Breast epithelium (tissue), 4 donors: ENCODE measurements at places on chromosomes 3 and 15. TPM values are rescaled to one million over a fixed set of nuclear protein-coding genes. Genes with fewer than 3 reads are reported as not detected.
A peak's percentile ranks its signal among the peaks of the same experiment; 100 is the strongest.

The AHSG gene
- total RNA-seq, result not detected

- DNase-seq, result peak; percentile 84
These were observed 30.2 kb downstream of the RPLP1 start for GRCh38 chr15:69482686-69483256.

GRCh38 chr3:188554404-188554803 is 400.4 kb downstream of the LPP start:
- no peak for DNase-seq

- DNase-seq, result no peak
These were observed 684 bp upstream of the RPS27L start for GRCh38 chr15:63157891-63158431.

DNA sequence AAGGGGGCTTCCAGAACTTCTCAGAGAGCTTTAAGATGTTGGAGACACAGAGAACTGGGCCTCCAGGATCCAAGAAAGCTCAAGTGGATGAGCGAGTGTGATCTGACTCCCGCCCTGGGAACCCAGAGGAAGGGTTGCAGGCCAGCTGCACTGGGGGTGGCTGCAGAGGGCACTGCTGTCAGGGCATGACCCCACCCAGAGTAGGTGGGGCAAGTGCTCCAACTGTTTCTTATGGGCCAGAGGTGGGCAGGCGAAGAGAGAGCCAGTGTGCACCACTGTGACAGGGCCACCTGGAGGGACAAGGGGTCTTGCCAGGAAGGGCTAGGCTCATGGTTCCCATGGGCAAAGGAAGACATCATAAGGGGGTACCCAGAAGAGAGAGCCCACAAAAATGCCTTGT is 48.8 kb downstream of the EXOG start:
- DNase-seq, result no peak

The FBXL2 gene
- total RNA-seq, result 19.7 TPM

The IL17RD gene
- 31.8 TPM for total RNA-seq

GRCh38 chr15:67946701-67947100 is 106.9 kb upstream of the RNU6-1 start:
- no peak for DNase-seq

The CIB2 gene
- total RNA-seq, result 2.9 TPM

DNA sequence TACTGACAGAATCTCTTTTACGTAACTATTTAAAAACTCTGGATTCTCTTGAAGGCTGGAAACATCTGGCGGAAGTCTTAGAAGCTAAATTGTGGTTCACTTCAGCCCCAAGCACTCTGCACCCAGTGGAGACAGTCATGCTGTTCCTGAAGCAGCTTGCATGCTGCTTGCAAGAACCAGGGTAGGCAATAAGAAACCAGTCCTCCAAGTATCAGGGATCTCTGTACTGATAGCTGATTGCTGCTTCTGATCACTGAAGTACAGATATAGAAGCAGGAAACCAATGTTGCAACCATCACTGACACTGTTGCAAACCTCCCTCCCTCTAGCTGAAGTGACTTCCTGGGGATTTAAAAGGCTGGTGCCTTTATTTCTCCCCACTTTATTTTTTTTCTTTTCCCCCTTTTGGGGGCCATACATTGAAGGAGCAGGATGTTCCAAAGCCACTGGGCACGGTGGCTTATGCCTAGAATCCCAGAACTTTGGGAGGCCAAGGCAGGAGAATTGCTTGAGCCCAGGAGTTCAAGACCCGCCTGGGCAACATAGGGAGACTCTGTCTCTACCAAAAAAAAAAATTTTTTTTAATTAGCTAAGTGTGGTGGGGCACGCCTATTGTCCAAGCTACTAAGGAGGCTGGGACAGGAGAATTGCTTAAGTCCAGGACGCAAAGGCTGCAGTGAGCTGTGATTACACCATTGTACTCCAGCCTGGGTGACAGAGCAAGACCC is 15.3 kb downstream of the SPCS1 start:
- no peak for DNase-seq

GRCh38 chr15:70605606-70606410 is 157.6 kb downstream of the UACA start:
- no peak for DNase-seq

The CA12 gene
- total RNA-seq, result 11.7 TPM

DNA sequence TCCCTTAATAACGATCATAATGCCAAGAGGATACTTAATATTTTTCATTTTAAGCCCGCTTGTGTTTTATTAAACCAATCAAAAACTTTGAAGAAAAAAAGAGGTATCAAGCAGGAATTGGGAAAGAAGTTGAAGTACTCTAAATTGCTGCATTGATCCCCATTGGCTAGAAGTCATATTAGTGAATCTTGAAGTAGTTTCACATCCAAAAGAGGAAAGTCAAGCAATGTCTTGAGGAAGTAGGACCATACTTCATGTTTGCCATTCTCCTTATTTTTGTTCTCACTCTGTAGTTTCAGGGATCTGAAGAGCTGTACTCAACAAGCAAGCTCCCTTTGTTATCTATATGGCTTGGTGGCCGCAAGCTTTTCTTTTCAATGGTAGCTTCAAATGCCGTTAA is 2.2 kb downstream of the SCAANT1 start:
- DNase-seq, result no peak

The PRSS50 gene
- total RNA-seq, result 2.9 TPM

DNA sequence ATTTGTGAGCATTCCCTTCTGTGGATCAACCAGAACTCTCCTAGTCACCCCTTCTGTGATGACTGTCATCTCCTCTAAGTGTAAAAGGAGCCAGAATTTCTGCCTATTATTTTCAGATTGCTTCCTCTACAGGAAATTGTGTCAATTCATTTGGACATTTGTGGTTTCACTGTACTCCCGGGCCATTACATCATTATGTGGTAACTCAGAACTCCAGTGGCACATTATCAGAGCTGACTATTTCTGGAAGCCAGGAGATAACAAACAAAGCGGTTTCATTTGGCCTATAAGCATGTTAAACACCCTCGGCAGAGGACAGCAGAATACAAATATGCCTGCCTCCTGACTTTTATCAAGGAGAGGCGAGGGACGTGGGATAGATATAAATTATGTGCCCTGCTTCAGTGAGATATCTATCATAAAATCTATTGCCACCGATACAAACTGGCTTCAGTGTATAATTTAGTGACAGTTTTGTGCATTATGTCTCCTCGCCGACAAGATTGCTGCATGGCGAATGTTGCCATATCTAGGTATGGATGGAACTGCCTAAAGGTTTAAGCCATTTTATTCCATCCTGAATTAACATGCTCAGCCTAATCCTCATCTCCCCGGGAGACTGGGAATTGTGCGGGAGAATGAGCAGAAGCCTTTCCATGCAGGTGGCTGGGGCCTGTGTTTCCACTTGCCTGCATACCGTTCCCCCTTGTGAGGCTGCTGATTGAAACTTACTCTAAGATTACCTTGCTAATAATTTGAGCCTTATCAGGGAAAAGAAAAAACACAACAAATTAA is 193.4 kb upstream of the SEMA6D start:
- DNase-seq, result no peak

DNA sequence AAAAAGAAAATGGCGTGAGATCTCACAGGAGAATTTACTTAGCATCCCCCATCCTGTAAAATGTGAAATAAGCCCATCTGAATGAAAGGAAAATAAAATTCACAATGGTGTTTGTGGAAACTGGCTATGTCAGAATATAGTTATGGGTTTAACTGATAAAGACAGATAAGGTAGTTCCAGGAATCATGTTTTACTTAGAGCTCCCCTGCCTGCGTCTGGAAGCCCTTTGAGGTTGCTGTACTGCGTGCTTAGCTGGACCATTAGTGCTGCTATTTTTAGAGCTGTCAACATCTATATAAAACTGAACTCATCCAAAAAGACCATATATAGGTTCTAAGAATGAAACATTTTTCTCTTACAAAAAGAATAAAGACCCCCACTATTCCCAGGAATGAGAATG is 130.8 kb downstream of the LSAMP start:
- DNase-seq, result no peak

GRCh38 chr3:98008855-98009254 is 26.3 kb downstream of the GABRR3 start:
- DNase-seq, result no peak

The POPDC2 gene
- total RNA-seq, result 6.9 TPM

The PGBD4 gene
- 1.3 TPM for total RNA-seq

DNA sequence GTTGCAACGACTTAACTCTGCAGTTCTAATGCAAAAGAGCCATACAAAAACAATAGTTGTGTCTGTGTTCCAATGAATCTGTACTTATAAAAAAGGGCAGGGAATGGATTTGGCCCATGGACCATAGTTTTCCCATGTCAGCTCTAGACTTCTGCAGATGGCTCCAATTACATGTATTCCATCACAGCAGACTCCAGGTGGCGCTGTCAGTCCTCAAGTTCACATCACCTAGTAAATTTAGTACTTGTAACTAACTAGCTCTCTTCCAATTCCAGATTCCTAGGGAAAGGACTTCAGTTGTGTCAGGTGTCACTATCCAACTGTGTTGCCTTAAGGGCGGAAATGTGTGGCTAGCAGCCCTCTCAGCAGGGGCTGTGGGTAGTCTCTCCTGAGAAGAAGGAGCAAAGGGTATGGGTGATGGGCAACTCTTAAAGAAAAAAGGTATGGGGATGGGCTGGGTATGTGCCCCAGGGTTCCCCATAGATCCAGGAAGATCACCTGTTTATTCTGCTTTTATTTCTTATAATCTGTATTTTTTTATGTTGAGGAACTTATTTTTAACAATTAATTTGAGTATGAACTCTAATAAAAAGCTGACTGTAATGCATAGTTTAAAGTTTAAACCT is 36.2 kb downstream of the BBS4 start:
- DNase-seq, result no peak

The LIPC gene
- total RNA-seq, result not detected

The CAPN3 gene
- 12.5 TPM for total RNA-seq

The NUTM1 gene
- not detected for total RNA-seq

GRCh38 chr3:51333021-51333420 is 52.1 kb upstream of the MANF start:
- no peak for DNase-seq

GRCh38 chr3:178206521-178206920 is 329.7 kb upstream of the KCNMB2 start:
- DNase-seq, result no peak

The VILL gene
- 15.4 TPM for total RNA-seq

The DNASE1L3 gene
- 9.2 TPM for total RNA-seq

DNA sequence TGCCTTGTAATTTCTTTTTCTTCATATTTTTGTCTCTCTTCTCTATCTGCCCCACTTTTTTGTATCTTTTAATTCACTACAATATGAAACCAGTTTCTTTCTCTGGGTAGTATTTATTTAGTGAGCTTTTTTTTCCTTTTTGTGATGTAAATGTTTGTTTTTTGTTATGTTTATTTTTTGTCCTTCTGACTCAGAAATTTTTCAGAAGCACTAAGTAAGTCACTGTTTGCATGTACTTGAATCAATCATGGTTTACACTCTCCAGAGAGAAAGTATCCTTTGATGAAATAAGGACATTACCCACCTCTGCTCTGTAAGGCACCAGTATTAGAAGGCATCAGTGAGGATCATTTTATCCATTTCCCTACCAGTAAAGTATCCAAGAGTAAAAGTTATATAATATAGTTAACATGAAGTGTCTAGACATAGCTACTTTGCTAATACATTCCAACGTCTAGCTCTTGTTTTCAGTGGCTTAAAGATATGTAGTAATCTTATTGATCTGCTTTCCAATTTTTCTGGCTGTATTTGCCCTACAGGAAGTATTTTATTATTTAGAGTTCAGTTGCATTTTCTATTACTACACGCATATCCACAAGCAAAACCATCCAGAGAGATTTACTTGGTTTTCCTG is 25.4 kb downstream of the FILIP1L start:
- no peak for DNase-seq

The TRMT10C gene
- total RNA-seq, result 25.6 TPM

GRCh38 chr15:68556139-68556990 is 22.4 kb upstream of the CORO2B start:
- DNase-seq, result no peak

GRCh38 chr3:147197739-147198138 is 208.6 kb downstream of the ZIC4 start:
- DNase-seq, result no peak

The ATP13A4 gene
- total RNA-seq, result 36.6 TPM

GRCh38 chr3:156516284-156516683 is 38.6 kb downstream of the SSR3 start:
- DNase-seq, result no peak

The ARGFX gene
- not detected for total RNA-seq

- DNase-seq, result peak; percentile 75
These were observed 7.7 kb downstream of the CRABP1 start for GRCh38 chr15:78347586-78348543.

GRCh38 chr3:23964537-23965235 is 19.6 kb downstream of the NR1D2 start:
- no peak for DNase-seq

DNA sequence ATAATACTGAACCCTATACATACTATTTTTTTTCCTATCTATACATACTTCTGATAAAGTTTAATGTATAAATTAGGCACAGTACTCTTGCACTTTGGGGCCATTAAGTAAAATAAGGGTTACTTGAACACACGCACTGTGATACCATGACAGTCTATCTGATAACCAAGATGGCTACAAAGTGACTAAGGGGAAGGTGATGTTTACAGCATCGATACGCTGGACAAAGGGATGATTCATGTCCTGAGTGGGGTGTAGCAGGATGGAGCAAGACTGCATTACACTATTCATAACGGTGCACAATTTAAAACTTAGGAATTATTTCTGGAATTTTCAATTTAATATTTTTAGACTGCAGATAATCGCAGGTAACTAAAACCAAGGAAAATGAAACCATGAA is 30.0 kb upstream of the SLC2A2 start:
- no peak for DNase-seq

GRCh38 chr3:10173926-10174435 is 9.3 kb downstream of the IRAK2 start:
- peak; percentile 57 for DNase-seq

The TNNC1 gene
- total RNA-seq, result not detected

GRCh38 chr15:23642413-23643044 is 5.1 kb downstream of the MAGEL2 start:
- DNase-seq, result no peak

GRCh38 chr3:194322678-194323211 is 28.4 kb downstream of the CPN2 start:
- no peak for DNase-seq

GRCh38 chr3:171850320-171850959 is 7.3 kb downstream of the TMEM212 start:
- no peak for DNase-seq

GRCh38 chr3:13161771-13162535 is 88.7 kb upstream of the IQSEC1 start:
- peak; percentile 33 for DNase-seq

GRCh38 chr3:45027441-45027840 is 1.3 kb downstream of the CLEC3B start:
- no peak for DNase-seq

DNA sequence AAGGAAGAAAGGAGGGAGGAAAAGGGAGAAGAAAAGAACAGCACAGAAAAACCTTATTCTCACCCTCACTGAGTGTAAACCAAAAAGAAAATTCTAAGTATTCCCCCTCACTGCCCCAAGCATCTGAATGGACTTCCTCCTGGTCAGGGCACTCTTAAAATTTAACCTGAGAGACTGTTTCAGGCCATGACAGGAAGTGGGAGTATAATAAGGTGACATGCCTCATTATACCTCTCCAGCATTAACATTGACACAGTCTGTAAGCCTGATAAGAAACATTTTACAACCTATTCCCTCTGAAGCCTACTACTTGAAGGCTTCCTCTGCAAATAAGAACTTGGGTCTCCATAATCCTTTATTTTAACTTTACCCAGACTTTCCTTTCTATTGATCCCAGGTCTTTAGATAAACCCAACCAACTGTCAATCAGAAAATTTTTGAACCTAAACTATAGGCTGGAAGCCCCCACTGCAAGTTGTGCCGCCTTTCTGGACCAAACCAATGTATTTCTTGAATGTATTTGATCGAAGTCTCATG is 41.7 kb downstream of the SLCO2A1 start:
- DNase-seq, result no peak

The PLA2G4B gene
- 3.2 TPM for total RNA-seq
